ENCODE measurements at places on chromosomes 6 and 20.

GRCh38 chr20:49426873-49427272 lies 55.6 kb downstream of the KCNB1 start:
- no peak for DNase-seq

GRCh38 chr20:24770628-24771541 lies 178.2 kb upstream of the CST7 start:
- DNase-seq, result no peak

GRCh38 chr6:170048615-170049256 lies 242.1 kb downstream of the DLL1 start:
- peak; percentile 45 for DNase-seq

DNA sequence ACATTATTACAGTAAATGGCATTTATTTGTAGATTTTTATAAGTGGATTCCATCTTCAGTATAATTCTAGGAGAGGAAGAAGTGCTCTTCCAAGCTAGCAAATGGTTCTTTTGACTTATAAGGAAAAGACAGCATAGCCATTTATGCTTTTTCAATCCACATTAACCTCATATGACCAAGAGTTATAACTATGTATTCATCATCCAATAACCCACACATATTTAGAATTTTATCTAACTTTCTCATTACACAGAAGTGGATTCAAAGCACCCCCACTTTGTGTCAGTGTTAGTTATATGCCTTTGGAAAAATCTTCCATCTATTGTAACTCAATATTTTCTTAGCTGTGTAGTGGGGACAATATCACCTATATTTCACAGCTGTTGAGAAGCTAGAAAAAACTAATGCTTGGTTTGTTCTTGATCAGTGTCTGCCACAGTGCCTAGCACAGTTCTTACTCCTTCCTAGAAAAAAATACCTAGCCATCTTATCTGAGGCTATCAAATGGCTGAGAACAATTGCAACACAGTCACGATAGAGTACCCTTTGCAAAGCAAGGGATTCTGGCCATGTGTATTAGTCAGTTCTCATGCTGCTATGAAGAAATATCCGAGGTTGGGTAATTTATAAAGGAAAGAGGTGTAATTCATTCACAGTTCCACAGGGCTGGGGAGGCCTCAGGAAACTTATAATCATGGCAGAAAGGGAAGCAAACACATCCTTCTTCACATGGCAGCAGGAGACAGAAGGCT lies 986.3 kb downstream of the TFAP2A start:
- peak; percentile 11 for DNase-seq

DNA sequence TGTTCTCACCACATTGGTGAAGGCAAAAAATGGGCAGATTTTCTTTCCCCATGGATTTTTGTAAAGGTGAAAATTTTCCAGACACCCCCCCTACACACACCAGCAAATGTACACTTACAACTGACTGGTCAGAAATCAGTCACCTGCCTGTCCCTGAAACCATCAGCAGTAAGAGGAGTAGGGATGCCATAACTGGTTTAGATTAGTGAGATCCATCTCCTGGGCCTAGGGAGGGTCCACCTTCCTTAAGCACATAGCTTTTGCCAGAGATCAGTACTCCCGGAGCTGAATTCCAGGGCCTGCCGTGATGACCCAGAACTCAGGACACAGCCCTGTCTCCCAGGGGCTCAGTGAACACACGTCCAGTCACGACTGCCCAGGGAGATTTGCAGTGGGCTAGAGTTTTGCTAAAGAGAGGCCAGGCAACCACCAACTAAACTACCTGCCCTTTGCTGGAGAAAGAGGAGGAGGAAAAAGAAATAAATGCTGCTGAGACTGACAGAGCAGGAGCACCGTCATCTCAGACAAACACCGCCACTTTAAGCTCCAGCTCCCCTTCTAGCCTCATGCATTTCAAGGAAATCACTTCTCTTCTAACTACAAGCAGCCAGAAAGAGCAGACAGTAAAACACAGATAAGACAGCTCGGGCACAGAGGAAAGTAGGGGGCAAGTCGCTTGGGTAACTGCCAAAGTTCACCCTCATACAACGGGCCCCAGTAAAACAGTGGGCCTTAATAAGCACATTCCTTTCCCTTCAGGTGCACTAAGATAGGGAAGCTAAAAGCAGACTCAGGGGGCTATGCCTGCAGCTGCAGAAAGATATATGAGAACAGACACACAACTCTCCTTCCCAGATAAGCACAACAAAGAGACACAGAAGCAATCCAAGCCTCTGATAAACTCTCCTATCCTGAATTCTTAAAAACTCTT lies 82.6 kb upstream of the SPTLC3 start:
- no peak for DNase-seq

GRCh38 chr20:22729180-22729579 lies 144.8 kb upstream of the FOXA2 start:
- DNase-seq, result peak; percentile 15

- peak; percentile 52 for DNase-seq
These were observed 919.0 kb downstream of the KIF16B start for GRCh38 chr20:15654208-15654649.

DNA sequence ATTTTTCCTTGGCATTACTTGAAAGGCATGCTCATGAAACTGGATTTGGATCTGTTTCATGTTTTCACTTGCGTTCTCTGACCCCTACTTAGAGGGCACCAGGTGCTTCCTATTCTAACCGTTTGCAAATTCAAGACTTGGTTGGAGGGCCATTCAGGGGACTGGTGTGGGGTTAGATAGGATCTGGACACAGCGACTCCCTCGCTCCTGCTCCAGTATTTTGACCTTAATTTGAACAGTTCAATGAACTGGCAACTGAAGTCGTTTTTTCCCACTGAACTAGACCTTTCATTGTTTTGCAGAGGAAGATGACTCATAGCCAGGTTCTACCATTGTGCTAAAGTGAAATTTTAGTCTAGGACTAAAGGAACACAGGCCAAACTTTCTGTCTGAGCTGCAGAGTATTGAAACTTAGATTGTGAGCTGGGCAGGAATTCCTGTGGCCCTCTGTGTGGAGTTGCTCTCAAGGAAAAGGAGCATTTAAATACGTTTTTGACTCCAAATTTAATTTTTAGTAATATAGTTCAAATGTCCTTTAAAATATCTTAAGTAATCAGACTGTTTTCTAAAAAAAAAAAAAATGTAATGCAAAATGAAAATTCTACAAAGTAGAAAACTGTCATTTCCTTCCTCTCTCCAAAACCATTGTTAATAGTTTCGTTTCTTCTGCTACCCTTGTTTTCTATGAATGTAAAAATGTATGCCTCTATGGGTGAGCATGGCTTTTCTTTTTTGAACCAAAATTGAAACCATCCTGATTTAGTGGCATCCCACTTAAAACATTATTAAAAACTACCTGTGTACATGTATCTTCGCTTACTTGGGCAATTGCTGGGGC lies 64.8 kb downstream of the UTRN start:
- DNase-seq, result peak; percentile 64

GRCh38 chr6:79818471-79818870 lies 128.9 kb downstream of the ELOVL4 start:
- DNase-seq, result no peak

Measured in fibroblast of mammary gland (primary cell).